Muscle of arm (tissue), 14 donors: ENCODE measurements at places on chromosomes 4 and X.

GRCh38 chrX:40157228-40158035 is 59.7 kb upstream of the BCOR start:
- no peak for DNase-seq

DNA sequence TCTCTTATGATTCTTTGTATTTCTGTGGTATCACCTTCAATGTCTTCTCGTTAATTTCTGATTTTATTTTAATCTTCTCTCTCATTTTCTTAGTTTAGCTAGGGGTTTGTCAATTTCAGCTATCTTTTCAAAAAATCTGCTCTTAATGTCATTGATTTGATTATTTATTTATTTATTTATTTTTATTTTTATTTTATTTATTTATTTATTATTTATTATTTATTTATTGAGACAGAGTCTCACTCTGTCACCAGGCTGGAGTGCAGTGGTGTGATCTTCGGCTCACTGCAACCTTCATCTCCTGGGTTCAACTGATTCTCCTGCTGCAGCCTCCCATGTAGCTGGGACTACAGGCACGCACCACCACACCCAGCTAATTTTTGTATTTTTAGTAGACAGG is 194.1 kb downstream of the SCFD2 start:
- DNase-seq: no peak

DNA sequence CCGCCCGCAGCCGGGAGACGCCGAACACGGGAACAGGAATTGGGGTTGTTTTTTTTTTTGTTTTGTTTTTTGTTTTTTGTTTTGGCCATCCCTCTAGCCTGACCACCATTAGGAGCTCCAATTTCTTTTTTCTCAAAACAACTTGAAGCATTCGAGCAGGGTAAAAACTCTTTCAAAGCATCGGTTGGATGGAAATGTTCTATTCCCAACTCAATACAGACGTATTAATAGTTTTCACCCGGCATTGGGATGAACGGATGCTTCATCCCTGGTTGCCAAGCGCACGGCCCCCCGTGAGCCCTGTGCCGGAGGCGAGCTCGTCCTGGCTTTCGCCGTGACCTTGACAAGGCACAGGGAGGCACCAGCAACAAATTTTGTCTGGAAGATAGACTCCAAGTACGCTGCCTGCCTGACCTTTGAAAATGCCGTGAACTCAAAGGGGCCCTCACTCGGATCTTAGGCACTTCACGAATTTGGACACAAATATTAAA is 352 bp upstream of the MAP3K15 start:
- no peak for DNase-seq

- DNase-seq: peak; percentile 13
Observed at GRCh38 chr4:9924750-9925149, 96.5 kb downstream of the SLC2A9 start.

- no peak for DNase-seq
Observed at GRCh38 chr4:115923152-115923551, 809.7 kb upstream of the NDST4 start.

DNA sequence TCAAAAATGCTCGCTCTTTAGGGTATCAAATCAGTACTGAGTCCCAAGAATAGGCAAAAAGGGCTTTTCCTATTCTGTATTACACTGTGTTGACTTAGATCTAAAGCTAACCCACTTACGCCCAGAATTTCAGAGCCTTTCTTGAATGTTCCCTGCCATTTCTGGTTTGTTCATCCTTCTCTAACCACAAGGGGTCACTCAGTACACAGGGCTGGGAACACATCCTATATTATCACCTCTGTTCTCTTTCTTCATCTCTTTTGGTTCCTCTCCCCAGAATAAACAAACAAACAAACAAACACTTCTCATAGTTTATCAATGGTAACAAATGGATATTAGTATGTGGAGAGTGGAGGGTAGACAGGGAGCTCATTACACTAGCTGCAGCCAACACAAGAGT is 25.5 kb upstream of the MORC4 start:
- DNase-seq: peak; percentile 10

DNA sequence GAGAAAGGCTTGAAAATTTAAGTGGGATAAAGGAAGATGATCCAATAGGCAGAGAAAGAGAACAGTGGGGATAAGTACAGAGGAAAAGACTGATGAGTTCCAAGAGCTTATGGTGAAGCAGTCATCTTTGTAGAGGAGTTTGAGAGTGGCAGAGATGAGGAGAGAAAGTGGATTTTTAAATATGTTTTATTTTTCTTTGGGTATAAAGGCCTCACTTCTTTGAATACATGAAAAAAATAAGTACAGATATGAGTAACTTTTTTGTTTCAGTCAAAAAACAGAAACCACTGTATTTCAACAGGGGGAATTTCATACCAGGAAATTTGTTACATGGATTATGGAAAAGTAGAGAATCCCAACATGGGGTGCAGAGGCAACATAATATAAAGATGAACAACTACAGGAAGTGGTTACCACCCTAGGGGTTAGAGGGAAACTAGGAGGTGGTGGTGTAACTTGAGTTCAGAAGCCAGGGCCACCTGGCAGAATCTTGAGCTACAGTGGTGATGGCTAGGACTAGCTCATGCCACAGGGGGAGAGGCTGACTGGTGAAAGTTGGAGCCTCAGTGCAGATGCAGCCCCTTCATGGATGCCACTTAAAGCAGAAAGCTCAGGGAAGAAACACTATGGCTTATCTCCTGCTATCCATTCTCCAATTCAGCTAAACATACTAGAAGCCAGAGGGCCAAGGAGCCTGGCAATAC is 3.4 kb upstream of the CYBB start:
- no peak for DNase-seq

DNA sequence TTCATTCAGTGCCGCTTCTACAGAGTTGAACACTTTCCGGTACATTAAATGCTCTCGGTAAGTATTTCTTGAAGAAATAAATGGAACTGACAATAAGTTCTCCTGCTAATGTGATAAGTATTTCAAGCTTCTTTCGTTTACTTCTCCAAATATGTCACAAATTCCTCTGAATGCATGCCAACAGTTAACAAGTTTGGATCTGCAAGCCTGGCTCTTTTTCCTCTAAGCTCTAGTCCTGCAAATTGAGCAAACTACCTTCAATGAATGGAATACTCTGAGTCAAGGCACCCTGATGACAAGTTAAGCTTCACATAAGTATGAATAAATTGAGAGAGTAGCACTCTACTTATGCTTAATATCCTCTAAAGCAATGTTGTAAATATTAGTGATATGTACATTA is 403.6 kb downstream of the PDGFC start:
- DNase-seq: no peak

DNA sequence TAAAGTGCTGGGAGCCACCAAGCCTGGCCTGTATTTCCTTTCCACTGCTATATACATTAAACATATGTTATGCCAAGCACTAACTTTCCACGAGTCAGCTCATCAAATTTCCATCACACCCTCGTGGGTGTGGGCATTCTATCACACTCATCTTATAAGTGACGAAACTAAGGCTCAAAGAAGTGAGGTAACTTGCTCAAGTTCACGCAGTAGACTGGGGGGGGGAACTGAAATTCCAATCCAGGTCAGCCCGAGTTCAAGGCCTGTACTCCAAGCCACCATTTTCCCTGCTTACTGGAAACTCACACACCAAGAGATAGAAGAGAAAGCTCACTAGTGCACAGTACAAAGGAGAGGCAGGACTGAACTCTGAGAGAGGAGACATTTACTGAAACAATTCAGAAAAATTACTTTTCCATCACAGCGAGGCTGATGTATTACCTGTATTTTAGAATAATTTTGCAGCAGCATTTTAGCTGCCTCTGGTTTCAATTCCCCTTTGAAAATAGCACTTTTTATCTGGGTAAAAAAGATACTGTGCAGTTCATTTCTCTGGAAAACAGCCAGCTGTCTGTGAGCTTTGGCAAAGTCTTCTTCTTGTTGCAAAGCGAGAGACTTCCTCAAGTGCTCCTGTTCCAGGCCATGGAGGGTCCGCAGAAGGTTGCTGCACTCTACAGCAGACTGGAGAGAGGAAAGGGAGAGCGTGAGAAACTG is 76.8 kb downstream of the EVC2 start:
- DNase-seq: no peak

DNA sequence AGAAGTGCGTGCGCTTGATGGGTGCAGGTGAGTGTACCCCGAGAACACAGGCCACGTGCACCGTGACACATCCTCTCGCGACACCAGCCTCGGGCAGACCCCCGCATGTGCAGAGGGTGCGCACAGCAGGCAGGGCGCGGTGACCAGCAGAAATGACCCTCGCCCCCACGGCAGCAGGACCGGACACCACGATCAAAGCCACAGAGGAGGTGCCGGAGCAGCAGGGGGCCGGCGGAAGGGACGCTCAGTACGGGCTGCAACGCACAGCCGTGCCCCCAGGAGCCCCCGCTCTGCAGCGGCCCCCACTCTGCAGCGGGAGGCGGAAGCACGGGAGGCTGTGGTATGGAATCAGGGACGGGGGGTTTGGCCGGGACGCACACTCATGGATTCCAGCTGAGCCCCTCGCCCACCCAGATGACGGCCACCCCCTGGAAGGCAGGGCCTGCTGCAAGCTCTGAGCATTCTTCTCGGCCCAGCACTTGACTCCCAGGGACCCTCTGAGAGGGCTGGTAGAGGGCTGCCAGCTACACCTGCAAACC is 17.1 kb downstream of the PPP2R3B start:
- no peak for DNase-seq

GRCh38 chr4:151052785-151053184 is 37.7 kb upstream of the LRBA start:
- DNase-seq: no peak

DNA sequence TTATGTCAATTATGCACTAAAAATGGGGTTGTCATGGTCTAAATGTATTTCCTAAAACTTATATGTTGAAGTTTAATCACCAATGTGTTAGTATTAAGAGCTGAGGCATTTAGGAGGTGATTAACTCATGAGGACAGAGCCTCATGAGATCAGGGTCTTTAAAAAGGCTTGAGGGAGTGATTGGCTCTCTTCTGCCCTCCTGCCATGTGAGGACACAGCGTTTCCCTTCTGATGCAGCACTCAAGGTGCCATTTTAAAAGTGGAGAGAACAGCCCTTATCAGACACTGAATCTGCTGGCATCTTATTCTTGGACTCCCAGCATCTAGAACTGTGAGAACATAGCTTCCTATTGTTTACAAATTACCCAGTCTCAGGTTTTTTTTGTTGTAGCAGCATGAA is 581.7 kb downstream of the KCNIP4 start:
- DNase-seq: no peak

GRCh38 chr4:140176735-140177134 is 22.8 kb upstream of the MAML3 start:
- DNase-seq: no peak

DNA sequence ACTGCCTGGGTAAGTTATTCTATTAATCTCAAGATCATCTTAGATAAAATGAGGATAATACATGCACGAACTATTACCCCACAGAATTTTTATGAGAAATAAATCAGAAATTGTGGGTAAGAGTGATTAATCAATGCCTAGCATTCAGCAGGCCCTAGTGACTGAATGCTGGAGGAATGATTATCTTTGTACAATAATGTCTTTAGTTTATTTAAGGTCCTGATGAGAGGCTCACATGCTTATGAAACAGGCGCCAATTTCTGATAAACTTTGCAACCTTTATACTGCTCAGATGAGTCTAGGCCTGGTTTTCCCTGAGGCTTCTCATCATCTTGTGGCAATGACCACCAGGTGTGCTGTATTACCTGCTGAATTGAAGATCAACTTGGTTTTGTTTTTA is 27.8 kb upstream of the BMP2K start:
- DNase-seq: no peak

DNA sequence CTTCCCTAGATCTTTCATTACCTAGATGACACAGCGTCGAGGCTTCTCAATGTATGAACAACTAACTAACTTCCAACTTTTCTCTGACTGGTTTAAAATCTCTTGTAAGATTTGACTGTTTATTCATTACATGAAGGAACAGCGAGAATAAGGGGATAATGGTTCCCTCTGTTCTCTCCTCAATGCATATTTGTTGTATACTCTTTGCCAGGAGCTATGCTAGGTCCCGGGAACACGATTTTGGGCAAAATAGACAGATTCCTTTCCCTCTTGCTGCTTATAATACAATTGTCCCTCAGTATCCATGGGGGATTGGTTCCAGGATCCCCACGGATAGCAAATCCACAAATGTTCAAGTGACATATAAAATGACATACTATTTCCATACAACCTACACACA is 1020.0 kb downstream of the DMD start:
- DNase-seq: no peak

DNA sequence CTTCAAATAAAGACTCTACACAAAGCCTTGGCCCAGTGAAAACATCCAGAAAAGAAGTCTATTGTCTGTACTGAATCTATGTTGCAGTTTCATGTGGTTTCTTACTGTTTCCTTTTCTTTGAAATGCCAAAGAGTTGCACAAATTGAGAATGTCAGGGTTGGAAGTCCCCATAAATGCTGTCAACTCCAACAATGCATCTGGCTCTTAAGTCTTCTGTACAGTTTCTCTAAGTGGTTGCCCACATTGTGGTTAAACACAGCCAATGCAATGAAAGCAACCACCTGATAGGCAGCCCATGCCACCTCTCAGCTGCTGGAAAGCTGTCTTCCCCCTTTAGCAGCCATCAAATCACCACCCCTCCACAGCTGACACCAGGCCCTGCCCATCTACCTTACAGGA is 67.2 kb upstream of the C1GALT1C1 start:
- DNase-seq: no peak

GRCh38 chr4:146062340-146062739 is 113.2 kb upstream of the LSM6 start:
- no peak for DNase-seq
